ENCODE measurements at places on chromosomes 11 and 22.

DNA sequence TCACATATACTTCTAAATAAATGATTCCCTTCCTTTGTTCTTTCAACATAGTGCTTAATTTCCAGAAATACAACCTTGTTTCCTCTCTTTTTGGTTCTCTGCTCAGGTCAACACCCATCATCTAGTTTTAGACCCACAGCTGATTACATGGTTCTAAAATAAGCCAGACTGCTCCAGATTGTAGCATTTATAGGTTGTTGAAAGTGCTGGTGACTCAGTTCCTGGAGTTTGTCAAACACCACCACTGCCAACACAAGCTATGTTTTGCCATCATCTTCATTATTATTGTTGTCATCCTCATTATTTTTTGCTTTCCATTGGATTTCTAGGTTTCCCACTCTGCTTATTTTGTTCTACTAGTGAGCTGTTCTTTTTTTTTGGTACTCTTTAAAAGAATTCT lies 22.3 kb upstream of the MMP20 start:
- DNase-seq: no peak

DNA sequence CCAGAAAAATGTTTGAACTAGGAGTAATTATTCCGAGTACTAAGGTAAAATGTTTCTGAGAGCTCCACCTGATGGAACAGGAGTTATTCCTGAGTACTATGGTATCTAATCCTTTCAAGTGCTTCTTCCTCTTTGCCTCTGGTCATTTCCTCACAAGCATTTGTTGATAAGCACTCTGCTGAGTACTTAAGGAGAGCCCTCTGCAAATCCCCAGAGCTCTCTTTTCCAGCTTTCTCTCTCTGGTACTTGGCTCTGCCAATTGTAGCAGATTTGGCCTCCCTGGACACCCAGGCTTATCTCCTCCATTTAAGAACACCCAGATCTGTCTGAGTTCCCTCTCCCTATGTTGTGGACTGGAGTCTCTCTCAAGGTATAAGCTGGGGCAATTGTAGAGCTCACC lies 457.0 kb downstream of the MN1 start:
- DNase-seq: no peak

DNA sequence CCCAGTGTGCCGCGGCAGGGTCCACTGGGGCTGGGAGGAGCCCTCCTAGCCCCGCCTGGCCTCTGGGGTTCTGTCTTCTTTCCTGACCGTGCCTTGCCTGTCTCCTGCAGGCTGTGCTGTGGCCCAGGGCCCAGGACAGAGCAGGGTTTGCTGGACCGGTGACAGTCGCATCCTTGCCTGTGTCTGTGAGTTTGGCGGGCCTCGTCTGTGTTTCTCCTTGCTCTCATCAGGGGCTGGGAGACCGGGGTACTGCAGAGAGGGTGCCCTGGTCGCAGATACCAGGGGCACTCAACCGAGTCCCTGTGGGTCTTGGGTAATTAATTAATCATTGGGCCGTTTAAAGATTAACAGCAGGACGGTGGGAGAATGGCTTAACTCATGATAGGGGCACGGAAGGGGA lies 29.9 kb downstream of the RPL3 start:
- no peak for DNase-seq

GRCh38 chr11:134176284-134176683 lies 47.5 kb downstream of the NCAPD3 start:
- no peak for DNase-seq

GRCh38 chr11:19811380-19811779 lies 98.7 kb downstream of the NAV2 start:
- DNase-seq: no peak

DNA sequence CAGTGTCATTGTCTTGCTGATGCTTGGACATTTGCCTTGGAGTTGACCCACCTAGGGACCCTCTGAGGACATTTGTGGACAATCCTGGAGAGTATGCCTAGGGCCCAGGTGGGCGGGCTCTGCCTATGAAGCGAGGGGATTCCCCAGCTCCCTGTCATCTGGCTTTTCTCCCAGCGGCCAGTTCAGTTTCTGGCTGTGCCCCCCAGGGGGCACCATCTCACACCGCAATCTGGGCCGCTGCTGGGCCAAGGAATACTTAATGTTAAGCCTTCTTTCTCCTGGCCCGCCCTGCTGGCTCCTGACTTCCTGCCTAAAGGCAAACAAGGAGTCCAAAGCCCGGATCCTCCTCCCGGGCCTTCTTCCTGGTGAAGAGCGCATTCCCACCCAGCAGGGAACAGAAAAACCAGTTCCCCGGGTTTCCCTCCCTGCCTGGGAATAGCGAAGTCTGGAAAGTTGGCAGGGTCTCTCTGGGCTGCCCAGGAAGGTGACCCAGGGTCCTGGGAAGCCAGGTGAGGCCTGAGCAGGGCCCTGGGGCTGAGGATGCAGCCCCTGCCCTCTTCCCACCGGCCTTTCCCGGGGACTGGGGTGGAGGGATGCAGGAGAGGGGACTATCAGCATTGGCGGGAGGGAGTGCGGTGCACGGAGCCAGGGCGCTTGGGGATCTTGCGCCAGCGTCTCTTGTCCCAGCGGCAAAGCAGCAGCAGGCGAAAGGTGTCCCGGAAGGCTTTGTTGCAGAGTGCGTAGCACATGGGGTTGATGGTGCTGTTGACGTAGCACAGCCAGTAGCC lies 11.9 kb downstream of the CHRM1 start:
- no peak for DNase-seq

DNA sequence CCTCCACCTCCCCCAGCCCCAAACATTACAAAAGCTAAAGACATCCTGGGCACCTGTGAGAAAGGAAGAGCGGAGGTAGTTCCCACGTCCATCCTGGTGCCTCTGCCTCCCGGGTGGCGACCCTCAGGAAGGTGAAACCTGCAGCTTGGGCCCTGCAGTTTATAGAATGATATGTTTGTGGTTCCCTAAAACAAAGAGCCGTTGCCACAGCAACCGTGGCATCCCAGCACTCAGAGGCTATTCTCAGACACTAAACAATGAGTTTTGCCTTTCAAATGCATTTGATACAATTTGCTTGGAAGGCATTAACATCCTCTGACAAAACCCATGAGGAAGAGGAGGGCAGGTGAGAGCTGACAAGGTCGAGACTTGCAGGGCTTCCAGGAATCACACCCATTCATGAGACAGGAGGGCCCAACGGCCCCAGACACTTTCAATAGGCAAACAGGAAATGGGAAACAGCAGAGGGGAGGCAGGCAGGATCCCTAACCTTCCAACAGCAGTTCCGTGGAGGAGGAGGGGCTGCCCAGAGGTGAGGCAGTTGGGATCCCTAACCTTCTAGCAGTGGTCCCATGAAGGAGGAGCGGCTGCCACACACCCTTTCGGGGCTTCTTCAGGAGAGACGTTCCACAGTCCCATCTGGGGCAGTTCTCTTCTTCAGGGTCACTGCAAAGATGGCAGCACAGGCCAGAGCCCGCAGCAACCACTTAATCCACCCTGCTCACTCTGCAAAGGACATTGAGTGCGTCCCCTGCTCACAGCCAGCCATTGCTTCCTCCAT lies 379.2 kb downstream of the SHANK2 start:
- DNase-seq: no peak

DNA sequence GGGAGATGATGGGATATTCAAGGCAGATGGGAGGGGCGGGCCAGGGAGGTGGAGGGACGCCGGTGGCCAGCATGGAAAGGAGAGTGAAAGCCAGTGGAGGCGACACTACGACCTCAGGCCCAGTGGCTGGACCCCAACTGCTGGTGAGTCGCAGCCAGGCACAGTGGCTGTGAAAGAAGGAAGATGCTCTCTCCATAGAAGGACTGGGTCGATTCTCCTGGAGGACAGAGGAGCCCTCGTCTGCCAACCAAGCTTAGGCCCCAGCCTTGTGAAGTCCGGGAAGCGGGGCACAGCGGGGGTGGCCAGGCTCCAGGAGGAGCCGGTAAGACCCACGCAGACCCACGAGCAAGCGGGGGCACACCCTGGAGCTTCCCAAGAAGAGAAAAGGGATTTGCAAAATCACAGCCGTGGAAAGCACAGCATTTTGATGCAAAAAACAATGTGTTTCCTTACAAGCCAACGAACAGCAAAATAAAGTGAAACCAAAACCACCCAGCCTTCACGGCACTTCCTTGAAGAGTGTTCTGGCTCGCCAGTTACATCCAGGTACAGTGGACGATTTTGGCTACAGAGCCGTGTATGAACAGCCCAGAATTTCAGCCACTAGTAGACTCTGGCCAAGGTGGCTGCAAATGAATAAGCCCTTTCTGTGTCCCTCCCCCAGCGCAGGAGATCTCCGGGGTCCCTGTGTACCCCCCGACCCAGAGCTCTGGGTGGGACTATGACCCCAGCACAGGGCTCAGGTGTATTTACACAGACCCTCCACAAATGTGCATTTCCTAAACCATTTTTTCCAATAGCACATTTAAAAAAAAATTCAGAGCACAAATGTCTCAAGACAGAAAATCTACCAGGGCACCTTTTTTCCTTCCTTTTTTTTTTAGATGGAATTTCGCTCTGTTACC lies 96.9 kb downstream of the TRMU start:
- no peak for DNase-seq

GRCh38 chr22:22770280-22770871 lies 117.2 kb upstream of the IGLL5 start:
- DNase-seq: peak; percentile 37

All from stimulated activated CD4-positive, alpha-beta T cell treated with anti-CD3 and anti-CD28 coated beads, TNF-alpha, amount 100 ng/mL, for 1 hour (primary cell).